ENCODE measurements at places on chromosomes 7 and 10.
A peak's percentile ranks its signal among the peaks of the same experiment; 100 is the strongest.

- no peak for DNase-seq
These were observed 83.3 kb downstream of the NT5C2 start for GRCh38 chr10:103109821-103110220.

DNA sequence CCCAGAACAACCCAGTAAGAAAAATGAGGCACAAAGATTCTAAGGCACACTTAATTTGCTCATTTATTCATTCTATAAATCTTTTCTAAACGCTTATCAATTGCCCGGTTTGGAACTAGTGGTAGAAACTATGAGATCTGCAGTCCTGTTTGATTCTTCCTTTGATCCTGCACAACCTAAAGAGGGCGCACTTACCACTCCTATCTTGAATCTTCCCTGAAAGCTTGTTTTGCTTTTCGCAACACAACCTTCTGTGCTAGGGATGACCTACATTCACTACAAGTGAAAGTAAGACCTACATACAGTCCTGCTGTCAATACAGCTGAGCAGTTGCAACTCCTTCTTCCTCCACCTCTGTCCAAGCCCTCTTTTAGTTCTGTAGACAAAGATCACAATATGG lies 12.6 kb upstream of the ARL4A start:
- DNase-seq: no peak

- no peak for DNase-seq
These were observed 227.3 kb downstream of the TCF7L2 start for GRCh38 chr10:113177156-113177935.

DNA sequence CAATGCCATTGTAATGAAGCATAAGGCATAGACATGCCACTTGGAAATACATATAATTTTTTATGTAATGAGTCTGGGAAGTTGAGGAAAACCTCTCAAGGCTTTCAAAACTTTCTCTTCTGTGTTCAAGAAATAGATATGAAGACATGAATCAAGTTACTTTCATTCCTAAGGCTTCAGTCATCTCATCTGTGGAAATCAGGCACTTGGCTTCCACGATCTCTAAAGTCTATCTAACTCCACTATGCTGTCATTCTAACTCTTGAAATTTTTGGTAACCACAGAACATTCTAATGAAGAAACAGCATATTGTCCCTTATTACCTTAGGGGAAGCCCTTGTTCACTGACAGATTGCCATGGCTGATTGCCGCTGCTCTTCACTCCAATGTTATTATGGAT lies 242.6 kb downstream of the CNTNAP2 start:
- DNase-seq: no peak

- no peak for DNase-seq
These were observed 35.3 kb downstream of the CDC14C start for GRCh38 chr7:48959676-48960075.

DNA sequence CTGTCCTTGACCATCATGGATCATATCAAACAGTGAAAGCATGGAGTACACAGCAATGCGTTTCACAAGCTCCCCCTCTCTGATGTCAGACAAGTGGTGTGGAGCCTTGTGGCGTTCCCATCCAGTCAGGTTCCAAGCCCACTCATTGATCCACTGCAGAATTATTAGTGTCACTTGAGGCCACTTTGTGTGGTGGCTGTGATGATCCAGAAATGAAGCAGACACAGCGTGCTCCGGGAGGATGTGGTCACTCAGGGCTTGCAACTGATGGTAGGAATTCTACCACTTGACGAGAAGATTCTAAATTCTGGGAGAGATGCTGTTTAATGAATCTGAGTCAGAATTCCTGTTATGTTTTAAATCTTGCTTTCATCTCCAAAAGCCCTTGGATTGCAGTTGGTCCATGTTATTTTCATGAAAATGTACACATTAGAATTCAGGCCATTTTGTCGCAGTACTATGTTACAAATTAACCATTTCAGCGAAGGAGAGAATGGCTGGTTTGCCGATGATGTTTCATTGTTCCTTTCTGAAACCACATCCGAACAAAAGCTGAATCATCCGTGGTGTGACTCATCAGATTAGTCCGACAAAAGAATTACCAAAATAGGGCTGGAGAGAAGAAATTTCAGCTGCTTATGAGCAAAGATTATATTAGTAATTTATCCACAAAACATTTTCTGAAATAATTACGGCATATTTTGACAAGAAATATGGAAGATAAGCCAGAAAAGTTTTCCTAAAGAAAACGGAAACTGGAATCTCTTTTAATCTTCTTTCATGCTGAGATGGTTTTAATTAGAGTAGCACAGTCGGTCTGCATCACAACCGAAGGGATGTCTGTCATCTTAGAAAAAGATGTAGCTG lies 48.1 kb downstream of the INSYN2A start:
- DNase-seq: peak; percentile 90

- no peak for DNase-seq
These were observed 188.6 kb upstream of the LYZL2 start for GRCh38 chr10:30818010-30818660.

DNA sequence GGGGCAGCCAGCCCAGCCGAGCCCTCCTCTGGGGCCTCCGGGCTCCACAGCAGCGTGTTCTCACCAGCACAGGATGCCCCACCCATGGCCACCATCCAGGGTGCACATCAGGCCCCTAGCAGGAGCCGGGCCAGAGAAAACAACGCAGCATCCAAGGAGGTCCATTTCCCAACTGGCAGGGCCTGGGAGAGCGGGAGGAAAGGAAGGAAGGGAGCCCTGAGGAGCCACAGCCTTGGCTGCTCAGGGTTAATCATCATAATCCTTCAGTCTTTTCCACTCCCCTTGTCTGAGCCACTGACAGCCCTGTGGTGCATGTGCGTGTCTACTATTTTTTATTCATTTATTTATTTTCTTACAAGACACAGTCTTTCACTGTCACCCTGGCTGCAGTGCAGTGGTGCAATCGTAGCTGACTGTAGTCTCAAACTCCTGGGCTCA lies 3.6 kb downstream of the PLAC9 start:
- DNase-seq: peak; percentile 70
